Fibroblast of skin of left quadriceps (primary cell): ENCODE measurements at places on chromosomes 5 and 9.

DNA sequence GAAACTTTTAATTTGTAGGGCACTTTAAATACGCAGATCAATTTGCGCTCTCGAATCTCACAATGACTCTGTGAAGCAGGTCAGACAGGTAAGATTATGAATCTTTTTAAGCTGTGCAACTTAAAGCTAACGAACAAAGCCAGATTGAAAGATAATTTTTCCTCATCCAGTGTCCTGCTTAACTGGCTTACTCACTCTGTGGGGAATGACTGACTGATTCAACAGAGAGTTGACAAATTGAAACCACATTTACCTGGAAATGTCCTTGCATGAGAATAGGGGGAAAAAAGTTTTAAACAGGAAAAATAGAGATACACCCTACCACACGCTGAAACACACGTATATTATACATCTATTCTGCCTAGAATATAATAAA lies 187.9 kb downstream of the MAN2A1 start:
- DNase-seq, result no peak

- DNase-seq, result no peak
Measured at GRCh38 chr5:103821361-103821760, 258.8 kb upstream of the NUDT12 start.

DNA sequence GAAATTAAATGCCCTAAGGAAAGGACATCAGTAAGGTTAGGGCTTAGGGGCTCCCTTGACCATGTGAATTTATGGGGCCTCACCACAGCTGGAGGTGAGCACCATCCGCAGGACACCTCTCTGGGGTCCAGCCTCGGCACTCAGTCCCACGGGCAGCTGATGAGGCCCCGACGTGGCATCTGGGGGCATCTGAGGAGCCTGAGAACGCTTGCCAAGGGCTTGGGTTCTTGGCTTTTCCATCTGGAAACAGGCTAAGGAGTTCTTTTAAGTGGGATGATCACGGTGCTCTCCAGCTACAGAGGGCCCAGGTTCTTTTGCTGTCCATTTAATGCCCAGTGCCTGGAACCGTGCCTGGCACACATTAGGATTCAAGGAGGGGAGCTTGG lies 3.6 kb downstream of the NKX2-5 start:
- DNase-seq, result no peak

- DNase-seq, result no peak
Measured at GRCh38 chr9:92467041-92467440, 15.3 kb downstream of the ASPN start.

DNA sequence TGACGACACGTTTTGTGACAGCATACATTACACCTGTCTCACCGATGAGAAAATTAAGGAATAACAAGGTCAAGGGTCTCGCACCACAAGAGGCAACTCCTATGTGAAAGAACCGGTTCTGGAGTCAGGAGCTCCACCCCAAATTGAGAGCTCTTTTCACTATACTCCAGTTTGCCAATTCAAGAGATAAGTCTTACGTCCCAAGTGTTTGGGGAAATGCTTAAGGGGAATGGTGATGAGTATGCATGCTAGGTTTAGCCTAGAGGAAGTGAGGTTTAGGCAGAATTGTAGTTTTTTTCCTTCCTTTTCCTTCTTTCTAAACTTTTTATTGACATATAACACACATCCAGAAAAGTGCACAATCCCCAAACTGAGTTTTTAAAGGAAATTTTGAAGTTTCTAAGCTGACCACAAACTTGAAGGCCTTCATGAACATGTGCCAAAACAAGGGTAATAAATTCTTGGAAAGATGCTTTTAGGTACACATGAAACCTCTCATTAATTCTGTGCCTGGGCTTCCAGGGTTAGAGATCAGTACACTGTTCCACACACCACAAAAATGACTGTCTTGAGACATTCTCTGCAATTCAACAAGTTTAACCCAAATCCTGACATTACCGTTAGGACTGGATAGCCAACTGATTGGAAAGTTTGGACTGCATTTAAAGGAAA lies 127.6 kb upstream of the SLC1A3 start:
- no peak for DNase-seq

DNA sequence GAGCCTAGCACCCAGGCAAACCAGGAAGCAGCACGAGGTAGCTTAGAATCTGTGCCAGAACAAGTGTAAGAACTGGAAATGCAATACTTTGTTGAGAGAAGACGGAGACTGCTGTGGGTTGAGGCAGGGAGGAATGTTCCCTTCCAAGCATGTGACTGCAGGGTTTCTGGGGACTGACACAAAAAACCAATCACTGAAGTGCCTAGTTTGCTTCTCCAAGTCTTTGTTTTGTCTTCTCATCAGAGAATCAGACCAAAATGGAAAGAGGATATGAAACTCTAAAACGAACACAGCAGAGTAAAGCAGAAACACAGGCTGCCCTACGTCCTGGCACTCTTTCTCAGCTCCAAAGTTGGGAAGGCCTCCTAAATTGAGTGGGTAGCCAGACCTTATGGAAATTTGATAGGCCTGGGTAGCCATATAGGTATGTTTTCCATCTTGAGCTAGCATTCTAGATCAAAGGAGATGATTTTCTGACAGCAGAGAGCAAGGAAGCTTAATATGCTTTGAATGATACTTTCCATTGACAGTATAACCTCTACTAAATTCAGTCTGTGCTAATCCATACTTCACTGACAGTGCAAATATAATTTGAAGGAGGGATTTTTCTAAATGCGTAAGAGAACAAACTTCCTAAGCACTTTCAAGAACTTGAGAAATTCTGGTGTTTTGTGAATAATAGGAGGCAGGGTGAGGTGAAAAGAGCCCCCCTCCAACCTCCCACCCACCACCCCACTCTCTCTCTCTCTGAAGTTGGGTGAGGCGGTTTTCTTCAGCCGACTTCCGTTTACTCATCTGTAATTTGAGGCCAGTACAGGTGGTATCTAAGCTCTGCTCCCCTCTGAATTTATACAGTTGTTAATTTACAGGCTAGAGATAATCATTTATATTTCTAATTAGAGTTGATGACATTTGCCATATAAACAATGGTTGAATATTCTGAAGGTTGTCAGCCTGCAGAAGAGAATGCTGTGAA lies 5.5 kb downstream of the ADRB2 start:
- no peak for DNase-seq

DNA sequence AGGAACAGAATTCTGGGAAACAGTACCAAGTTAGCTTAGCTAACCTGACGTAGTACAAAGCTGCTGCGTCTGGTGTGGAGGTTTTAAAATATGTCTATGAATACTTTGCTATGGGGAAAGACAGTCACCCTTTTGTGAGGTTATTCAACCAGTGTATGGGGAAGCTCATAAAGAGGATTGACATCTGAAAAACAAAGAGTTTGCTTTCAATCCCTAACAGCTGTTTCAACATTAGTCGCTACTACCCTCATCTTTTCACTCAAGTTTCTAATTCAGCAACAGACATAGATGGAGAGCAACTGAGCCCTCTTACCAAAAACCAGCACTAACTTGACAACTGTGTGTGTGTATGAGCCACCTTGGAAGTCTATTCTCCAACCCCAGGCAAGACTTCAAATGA lies 7.8 kb upstream of the MSANTD3 start:
- no peak for DNase-seq

DNA sequence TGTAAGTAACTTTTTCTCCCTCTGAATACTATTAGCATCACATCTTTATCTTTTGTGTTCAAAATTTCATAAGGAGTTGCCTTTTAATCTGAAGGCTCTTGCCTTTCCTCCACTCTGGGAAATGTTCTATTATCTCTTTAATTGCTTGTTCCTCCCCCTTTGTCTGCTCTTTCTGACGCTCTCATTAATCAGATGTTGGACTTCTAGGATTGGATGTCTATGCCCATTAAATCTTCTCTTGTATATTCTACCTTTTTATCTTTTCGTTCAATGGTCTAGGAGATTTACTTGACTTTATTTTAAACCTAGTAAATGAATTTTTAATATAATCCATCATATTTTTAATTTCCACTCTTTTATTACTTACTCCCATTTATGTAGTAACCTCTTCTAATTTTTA lies 76.7 kb downstream of the MARCHF3 start:
- DNase-seq, result no peak

GRCh38 chr5:42483472-42484154 lies 60.4 kb downstream of the GHR start:
- DNase-seq, result no peak

GRCh38 chr5:110017854-110018253 lies 328.1 kb downstream of the MAN2A1 start:
- no peak for DNase-seq

GRCh38 chr5:87154191-87154590 lies 113.5 kb upstream of the RASA1 start:
- no peak for DNase-seq

DNA sequence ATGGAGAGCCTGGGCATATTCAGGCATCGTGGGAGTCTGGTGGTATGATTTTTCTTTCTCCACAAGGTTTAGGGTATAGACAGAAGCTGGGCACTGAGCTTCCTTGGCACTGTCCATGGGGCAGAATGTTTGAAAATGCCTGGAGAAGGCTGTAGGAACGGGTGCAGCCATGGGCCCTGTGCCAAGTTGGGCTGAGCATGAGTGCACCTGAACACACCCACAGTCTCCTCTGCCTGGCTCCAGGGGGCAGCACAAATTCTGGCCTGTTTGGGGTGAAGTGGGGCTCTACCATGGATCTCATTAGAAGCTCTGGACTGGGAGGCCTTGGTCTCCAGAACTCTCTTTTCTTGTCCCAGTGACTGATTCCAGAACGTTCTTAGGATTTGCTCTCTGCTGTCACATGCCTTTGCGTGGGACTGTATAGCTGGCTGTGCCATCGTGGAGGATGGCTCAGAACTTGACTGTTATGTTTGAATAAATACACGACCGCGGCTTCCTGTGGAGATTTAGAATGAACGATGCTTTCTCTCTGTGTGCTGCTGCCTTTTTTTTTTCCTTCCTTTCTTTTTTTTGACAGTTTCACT lies 229.8 kb downstream of the FANCC start:
- no peak for DNase-seq

GRCh38 chr5:79200573-79201183 lies 35.3 kb upstream of the JMY start:
- DNase-seq, result no peak

DNA sequence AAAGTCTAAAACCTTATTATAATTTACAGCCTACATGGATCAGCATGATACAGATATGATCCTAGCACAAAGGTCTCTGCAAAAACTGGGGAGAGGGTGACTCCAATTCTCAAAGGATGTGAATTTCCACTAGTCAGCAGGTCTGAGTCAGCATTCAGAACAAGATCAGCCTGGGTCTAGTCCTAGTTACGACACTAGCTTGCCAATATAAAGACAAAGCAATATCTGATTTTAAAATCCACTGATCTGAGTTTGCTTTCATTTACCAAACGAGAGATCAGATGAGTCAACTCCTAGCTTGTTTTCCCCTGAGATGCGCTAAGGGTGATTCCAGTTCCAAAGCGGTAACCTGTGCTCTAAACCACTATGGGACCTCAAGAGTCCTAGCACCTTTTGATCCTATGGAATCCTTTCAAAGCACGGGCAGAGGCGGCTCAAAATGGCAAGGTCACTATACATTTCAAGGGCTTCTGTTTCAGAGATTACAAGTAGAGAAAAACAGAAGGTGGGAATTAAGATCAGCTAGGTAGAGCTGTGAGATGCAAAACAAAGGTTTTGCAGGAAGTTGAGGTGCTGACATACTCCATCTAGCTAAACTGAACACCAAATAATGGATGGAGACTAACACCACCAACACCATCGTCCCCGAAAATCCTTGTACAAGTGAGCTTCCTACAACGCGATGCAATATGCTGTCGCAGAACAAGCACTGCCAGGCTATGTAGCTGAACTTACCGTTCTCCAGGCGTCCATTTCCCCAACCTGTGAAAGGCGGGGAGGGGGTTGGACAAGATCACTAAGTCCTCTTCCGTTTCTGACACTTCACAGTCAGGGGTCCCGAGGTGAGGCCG lies 906 bp downstream of the SLC25A51 start:
- DNase-seq, result no peak

DNA sequence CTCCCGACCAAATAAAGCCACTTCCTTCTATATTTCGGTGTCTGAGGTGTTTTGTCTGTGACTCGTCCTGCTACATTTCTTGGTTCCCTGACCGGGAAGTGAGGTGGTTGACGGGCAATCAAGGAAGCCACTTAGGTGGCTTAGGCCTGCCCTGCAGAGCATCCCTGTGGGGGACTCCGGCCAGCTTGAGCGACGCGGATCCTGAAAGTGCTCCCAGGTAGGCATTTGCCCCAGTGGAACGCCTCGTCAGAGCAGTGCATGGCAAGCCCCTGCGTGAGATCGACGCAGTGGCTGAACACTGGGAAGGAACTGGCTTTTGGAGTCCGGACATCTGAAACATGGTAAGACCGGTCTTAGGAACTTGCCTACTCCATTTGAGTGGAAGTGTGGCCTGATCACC lies 157.2 kb upstream of the COX7C start:
- DNase-seq, result no peak

GRCh38 chr9:79266986-79267385 lies 304.8 kb upstream of the TLE4 start:
- no peak for DNase-seq

- DNase-seq, result peak; percentile 98
Measured at GRCh38 chr9:99030092-99030511, 74.8 kb upstream of the TGFBR1 start.

DNA sequence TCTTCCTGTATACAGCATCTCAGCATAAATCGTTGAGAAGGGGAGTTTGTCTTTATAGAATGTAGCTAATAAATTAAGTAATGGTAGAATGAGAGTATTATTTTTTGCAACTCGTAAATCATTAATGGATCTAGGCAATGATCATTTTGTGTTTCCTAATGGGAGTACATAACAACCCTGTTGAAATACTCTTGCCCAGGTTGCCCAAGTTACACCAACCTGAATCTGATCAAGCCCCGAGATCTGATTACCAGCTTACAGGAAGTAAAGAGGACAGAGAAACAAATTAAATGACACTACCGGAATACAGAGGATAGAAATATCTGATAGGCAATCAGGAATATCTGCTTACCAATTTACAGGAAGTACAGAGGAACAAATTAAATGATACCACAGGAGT lies 107.3 kb downstream of the AOPEP start:
- DNase-seq, result no peak

DNA sequence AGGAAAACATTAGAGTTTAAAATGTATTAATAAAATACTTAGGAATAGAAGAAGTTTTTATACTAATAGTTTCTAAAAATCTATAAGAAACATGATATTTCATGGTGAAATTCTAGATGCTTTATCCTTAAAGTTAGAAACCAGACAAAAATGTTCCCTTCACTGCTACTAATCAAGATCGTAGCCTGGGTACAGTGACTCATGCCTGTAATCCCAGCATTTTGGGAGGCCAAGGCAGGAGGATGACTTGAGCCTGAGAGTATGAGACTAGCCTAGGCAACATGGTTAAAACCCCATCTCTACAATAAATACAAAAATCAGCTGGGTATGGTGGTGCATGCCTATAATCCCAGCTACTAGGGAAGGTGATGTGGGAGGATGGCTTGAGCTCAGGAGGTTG lies 30.4 kb upstream of the KLF9 start:
- no peak for DNase-seq

DNA sequence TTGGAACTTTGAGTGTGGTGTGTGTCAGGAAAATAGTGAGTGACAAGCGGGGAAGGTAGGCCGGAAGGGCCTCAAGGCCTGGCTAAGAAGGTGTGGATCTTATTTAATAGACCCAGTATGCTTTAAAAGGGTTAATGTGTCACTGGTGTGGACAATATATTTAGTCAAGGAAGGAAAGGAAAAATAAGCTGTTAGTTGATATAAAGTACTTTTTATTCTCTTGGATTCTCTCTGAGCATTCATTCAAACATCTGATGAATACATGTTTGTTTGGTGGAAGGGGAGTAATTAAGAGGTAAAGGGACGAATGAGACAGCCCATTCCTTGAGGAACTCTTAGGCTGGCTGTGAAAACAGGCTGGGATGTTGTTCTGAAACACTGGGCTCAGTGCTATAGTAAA lies 98.9 kb downstream of the MELK start:
- no peak for DNase-seq

GRCh38 chr5:112355058-112355685 lies 63.9 kb downstream of the EPB41L4A start:
- no peak for DNase-seq
